ENCODE measurements at places on chromosomes 6 and 20.

DNA sequence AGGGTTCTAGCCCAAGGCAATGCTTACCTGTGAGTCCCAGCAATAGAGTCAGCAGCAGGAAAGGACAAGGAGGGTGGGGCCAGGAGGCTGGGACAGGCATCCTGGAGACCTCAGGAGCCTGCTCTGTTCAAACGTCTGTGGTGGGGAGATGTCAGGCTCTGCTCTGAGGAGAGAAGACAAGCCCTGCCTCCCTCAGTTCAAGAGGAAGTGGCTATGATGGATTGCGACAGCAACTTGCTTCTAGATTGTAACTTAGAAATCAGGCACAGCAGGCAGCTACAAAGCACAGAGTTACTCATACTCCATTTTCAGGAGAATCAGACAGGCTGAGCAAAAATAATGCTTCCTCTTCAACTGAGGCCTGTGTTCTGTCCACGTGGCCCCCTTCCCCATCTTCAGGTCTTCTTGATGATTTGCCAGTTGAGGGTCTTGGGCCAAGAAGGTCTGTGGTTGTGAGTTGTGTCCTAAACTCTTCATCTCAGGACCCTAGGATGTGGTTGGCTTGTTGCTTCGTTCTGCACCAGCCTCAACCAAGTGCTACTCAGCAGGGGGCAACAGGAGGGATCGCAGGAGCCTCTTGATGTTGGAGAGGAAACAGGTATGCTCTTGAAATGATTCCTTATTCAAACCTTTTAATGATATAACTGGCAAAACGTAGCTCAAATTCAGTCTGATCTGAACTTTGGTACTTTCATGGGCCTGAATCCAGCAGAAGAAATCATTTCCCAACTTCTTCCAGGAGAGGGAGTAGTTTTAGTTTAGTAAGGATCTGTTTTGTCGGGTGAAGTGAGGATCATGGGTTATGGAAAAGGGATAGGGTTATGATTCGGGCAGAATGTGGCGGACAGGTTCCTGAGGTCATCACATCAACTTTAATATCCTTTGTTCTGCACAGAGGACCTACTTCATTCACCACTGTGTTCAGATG lies 31.0 kb downstream of the SIRPB1 start:
- DNase-seq = no peak

DNA sequence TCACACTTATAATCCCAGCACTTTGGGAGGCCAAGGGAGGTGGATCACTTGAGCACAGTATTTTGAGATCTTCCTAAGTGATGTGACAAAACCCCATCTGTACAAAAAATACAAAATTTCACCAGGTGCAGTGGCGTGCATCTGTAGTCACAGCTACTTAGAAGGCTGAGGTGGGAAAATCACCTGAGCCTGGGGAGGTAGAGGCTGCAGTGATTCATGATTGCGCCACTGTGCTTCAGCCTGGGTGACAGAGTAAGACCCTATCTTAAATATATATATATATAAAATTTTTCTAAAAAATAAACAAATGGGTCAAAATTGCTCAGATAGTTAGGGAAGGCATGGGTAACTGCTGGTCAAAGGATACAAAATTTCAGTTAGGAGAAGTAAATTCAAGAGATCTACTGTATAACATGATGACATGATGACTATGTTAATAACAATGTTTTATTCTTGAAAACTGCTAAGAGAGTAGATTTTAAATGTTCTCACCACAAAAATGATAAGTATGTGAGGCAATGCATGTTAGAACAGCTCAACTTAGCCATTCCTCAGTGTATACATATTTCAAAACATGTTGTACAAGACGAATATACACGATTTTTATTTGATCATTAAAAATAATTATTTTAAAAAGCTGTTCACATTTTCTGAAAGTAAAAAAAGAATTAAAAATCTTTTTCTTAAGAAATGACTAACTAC lies 24.4 kb downstream of the TBC1D32 start:
- DNase-seq = no peak

GRCh38 chr20:50582591-50583234 lies 72.5 kb downstream of the PTPN1 start:
- DNase-seq = no peak

DNA sequence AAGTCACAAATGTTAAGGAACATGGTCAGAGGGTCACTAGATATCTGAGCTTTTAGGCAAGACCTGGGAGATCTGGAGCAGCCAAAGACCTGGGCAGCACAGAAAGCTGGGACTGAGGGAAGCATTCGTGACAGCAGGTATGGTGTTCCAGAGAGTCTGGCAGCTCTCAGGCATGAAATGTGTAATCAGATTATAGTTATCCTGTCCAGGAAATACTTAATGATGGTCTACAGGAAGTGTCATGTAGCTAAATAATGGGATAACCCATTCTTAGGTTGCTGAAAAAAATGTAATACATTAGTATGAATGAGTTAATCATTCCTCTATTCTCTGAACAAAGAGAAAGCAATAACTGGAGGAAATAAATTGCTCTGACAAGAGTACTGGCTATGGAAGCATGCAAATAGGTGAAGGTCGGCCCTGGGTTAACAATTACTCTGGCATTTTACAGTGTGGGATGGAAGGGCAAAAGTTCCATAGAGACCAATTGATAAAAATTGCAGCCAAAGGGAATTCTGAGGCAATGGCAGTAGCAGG lies 740.5 kb downstream of the CBLN4 start:
- no peak for DNase-seq

GRCh38 chr6:11410539-11411307 lies 126.8 kb upstream of the TMEM170B start:
- DNase-seq = peak; percentile 14

- peak; percentile 48 for DNase-seq
Observed at GRCh38 chr6:30615958-30616810, 859 bp downstream of the PPP1R10 start.

DNA sequence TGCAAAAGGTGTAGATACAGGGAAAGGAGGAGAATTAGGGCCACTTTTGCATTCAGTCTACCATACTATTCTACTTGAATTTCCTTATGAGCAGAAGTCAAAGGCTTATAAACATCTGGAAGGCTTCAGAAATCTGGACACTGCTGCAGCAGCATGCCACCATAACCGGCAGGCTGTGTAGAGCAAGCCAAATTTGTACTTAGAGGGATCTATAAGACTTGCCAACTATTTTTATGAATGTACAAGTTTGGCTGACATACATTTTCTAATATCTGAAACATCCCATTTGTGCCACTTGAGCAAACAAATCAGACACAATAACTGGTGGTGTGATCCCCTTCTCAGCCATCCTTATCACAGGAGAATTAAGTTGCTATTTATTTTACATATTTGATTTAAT lies 14.0 kb upstream of the PLCB1 start:
- DNase-seq = no peak

- DNase-seq = peak; percentile 12
Observed at GRCh38 chr6:25369433-25370177, 90.4 kb downstream of the CARMIL1 start.

DNA sequence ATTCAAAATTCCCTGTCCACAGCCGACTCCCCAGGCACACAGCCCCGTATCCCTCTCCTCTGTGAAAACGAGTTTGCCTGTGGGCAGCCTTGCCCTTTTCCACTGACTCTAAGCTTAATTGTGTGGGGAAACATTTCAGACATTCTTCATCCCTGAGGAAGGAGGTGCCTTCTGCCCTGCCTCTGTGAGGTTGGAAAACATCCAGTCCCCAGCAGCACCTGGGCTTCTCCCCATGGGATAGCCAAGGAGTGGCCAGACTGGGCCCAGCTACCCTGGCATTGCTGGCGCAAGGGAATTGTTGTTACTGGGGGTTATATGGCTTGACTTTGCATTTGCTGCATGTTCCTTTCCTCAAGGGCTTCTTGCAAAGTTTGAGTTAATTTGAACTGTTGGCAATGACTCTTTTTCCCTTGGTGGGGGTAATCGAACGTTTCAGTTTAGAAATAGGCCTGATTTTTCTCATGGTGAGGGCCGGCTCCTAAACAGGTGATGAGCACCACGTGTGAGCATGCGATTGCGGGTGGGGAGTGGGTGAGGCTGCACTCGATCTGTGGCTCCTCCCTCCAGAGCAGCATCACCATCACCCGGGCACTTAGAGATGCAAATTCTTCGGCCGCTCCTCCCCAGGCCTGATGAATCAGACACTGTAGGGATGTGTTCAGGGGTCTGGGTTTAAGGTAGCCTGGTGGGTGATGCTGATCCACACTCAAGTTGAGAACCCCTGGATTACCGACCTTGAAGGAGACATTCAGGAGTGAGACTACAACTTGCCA lies 29.9 kb downstream of the GABRR2 start:
- DNase-seq = no peak

DNA sequence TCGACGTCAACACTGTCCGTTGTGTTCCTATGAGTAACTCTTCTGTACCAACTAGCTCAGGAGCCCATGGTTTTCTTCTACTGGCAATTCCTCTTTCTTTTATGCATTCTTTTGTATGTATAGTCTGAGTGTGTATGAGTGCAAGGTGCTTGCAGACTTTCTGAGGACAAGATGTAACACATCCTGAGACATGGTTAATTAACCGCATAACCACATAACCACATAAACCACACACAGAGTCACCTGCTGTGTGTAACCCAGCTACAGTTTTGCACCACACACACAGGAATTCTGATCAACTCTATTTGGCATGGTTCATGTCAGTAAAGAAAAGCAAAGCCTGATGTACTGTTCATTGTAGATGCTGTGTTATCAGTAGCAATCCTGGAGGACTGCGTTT lies 98.6 kb downstream of the DACT2 start:
- no peak for DNase-seq

DNA sequence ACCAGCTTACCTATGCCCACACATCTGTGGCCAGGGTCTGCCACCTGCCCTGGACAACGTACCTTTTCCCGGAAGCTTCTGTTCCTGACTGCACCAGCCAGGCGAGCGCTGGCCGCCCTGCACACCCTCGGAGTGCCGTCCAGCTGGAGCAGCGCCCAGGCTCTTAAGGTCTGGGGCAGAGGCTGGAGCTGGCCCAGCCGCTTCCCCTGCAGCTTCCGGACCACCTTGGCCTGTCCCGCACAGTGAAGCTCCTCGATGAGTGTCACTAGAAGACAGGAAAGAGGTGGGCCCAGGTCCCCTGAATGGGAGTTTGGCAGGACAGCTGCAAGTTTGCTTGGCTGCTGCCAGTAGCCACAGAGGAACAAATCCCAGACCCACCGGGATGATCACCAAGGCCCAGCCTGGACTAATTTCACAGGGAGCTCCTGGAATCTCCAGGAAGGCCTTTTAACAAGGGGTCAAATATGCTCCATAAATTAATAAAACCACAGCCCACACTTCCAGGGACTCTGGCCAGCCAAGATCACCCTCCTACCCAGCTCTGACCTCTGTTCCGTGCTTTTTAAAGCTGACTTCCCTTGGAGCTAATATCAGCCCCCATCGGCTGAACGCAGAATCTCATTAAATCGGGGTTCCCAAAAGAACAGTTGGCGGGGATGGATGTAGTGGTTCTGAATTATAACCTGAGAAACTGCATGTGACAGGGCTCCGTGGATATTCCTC lies 82.3 kb downstream of the PTPN1 start:
- no peak for DNase-seq

DNA sequence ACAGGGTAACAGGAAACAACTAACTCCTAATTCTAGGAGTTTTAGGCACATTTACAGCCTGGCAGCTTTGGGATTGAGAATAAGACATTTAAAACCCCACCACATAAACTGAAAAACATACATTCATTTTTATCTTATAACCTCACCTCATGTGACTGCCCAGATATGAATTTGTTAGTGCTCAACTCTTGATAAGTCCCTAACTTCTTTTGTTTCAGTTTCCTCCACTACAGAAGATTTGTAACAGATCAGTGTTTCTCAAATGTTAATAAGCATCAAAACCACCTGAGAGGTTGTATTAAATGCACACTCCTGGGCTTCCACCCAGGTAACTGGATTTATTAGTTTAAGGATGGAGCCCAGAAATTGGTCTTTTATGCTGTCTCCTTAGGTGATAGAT lies 190.1 kb upstream of the ARID1B start:
- DNase-seq = no peak

DNA sequence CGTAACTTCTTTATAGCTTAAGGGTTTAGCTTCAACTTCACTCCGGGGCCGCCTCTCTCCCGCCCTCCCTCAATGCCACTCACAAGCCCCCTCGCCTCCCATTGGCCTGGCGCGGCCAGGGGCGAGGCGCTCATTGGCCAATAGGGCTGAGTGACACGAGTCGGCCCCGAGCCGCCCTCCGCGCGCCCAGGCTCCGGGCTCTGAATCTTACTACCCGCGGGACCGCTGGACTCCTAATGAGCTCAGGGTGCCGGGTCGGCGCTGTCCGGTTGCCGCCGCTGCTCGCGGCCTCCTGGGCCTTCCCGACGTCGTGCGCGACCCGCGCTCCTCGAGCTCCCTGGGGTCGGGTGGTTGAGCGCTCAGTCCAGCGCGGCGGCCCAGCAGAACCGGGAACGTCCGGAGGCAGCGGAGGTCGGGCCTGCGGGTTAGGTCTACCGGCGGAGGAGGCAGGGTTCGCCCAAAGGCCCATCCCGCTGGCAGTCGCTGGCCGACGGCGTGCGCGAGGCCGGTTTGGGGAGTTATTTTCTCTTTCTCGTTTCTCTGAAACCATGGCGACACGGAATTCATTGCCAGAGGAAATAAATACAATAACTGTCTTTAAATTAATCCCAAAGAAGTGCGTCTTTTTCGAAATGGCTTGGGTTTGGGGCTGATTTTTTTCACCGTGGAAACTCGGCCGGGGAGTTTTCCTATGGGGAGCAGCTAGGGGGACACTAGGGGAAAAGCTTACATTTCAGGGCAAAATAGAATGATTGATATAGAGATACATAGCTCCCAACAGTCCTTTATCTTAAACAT lies at the start of gene SIM1:
Gene SIM1 (minus strand): TSS at position 19 of the 798 bp plus-strand sequence. CDS start 1,453 bp downstream, outside the sequence.
- peak; percentile 37 for DNase-seq

GRCh38 chr6:29945281-29945820 lies 3.0 kb downstream of the HLA-A start:
- no peak for DNase-seq

- DNase-seq = no peak
Observed at GRCh38 chr6:193773-194310, 98.4 kb upstream of the DUSP22 start.

DNA sequence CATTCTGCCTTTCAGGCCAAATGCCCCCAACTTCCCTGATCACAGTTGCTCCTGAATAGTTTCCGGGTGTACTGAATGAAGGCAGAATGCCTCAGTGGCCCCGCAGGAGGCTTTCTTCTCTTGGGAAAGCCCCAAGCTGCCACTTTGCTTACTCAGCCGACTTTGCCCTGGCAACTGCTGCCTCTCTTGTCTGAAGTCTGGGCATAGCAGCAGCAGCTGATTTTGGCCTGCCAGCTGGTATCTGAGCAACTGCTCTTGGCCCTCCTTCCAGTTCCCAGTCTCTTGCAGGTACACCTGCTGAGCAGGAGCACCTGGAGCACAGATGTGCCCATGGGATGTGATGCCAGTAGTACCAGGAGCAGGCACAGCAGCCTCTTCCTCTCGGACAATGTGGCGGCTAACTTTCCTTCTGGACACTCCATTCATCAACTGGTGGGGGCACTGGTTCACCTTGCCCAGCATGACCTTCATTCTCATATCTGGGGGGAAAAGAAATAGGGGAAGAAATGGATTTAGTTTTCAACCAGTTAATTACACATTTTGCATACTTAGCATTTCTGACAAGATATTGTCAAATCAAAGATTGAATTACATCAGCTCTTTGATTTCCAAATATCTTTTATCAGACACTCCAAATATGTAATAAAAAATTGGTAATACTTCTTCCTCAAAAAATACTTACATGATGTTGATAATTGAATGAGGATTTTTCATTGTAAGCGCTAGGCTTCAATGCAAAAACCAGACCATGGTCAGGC lies 468.2 kb downstream of the PKHD1 start:
- no peak for DNase-seq

Measured in activated T-cell treated with anti-CD3 and anti-CD28 coated beads, Interleukin-2, amount 50 U/mL, for 72 hours (primary cell).